ENCODE measurements at places on chromosomes 16 and 17.

GRCh38 chr17:74392848-74393247 lies 25.5 kb downstream of the GPR142 start:
- DNase-seq: no peak

GRCh38 chr17:47942096-47942510 lies 732 bp downstream of the PNPO start:
- no peak for DNase-seq

DNA sequence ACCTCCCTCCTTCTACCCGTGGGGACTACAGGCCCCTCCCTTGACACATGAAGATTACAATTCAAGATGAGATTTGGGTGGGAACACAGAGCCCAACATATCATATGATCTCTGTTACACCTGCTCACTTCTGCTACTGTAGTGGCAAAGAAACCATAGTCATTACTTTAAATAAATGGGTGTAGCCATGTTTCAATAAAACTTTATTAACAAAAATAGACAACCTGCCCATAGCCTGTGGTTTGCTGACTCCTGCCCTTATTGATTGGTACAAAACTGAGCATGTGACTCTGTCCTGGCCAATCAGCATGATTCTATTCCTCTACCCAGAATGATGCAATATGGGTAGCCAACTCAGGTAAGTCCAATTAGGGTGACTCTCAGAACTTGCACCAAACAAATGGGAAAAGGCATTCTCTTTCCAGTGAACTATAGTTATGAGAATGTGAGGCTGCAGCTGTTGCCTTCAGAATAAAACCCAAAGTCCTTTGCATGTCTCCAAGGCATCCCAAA lies 15.7 kb upstream of the ERCC4 start:
- DNase-seq: no peak

DNA sequence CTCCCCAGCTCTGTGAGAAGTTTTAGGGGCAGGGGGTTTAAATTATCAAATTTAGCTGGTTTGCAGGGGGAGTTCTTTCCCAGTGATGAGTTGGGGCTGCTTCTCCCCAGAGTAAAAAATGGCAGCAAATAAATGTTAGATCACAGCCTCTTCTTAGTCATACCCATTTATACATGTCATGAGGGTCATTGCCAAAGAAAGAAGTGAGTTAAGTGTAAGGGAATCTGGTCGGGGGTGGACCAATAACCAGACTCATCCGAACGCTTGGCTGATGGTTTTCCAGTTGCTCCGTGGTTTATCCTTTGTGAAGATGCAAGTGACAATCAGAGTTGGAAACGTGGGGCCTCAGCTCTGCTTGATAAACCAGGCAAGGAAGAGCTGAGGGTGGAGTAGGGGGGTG lies 87.1 kb downstream of the PLXDC1 start:
- DNase-seq: no peak
